ENCODE measurements at places on chromosomes 12 and 14. TPM values are rescaled to one million over a fixed set of nuclear protein-coding genes. Genes with fewer than 3 reads are reported as not detected.

DNA sequence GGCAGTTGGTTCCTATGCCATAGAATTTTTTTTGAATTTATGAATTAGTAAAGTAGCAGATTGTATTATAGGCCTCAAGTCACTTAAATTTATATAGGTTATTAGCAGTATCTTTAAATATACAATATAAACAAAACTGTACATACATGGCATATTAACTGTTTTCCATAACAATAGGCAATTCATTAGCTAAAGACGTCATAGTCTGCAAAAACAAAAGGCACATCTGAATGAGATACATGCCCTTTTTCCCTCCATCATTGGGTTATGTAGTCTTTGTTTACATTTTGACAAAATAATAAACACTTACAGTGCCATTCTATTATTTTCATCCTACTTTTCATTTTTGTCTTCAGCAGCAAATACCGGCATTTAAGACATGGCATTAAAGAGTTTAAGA lies 1.1 kb upstream of the VCPKMT start:
- no peak for DNase-seq

GRCh38 chr12:113291586-113291985 lies 43.3 kb downstream of the SLC8B1 start:
- no peak for DNase-seq

GRCh38 chr12:10025236-10025635 lies 5.2 kb upstream of the CLEC9A start:
- DNase-seq: no peak

The SLC5A8 gene
- 2.7 TPM for polyA plus RNA-seq

The CFL2 gene
- polyA plus RNA-seq: 56.3 TPM

The CCDC177 gene
- not detected for polyA plus RNA-seq
